Naive thymus-derived CD4-positive, alpha-beta T cell (primary cell): ENCODE measurements at places on chromosomes 12 and 14. TPM values are rescaled to one million over a fixed set of nuclear protein-coding genes. Genes with fewer than 3 reads are reported as not detected.

- H3K27ac ChIP-seq, result no peak overlapping the region
- H3K4me1 ChIP-seq, result no peaks in the 10 kb centered on the region
Observed at GRCh38 chr12:81084811-81085350, 7.0 kb downstream of the ACSS3 start.

DNA sequence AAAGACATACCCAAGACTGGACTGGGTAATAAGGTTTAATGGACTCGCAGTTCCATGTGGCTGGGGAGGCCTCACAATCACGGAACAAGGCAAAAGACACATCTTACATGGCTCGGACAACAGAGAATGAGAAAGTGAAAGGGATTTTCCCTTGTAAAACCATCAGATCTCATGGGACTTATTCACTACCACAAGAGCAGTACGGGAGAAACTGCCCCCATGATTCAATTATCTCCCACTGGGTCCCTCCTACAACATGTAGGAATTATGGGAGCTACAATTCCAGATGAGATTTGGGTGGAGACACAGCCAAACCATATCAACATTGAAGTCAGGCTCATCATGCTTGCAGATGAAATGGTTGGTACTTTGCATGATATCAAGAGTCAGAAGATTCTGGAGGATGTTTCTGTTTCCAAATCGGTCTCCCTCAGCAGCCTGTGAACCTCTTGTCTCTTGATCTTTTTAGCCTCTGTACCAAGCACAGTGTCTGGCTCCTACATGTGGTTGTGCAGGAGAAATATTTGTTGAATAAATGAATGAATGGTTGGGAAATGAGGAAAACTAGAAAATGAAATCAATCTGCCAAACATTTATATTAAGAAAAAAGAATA is 98.6 kb downstream of the VRK1 start:
- H3K27me3 ChIP-seq, result no peaks in the 10 kb centered on the region
- no peaks in the 10 kb centered on the region for H3K36me3 ChIP-seq
- no peaks in the 10 kb centered on the region for H3K4me1 ChIP-seq
- no peak overlapping the region for H3K4me3 ChIP-seq
- H3K27ac ChIP-seq, result no peak overlapping the region

GRCh38 chr12:127172861-127173260 is 1094.1 kb upstream of the TMEM132C start:
- no peak overlapping the region for H3K4me3 ChIP-seq
- H3K4me1 ChIP-seq, result no peaks in the 10 kb centered on the region
- H3K36me3 ChIP-seq, result no peaks in the 10 kb centered on the region
- no peaks in the 10 kb centered on the region for H3K27me3 ChIP-seq
- DNase-seq, result no peak

DNA sequence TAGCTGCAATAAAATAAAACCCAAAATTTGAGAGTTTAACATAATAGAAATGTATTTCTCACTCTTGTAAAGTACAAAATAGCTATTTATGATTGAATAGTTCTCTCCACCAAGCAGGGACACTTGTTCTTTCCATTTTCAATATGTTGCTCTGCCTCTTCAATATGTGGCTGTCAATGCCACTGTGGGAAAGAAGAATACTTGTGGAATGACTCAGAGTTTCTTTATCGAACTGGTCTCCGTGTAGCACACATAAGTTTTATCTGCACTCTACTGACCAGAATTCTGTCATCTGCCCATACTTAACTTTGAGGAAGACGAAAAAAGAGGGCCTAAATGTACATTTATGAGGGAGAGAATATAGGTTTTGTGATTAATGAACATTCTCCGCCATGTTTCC is 256.9 kb downstream of the ATXN7L3B start:
- DNase-seq, result no peak
- no peaks in the 10 kb centered on the region for H3K27me3 ChIP-seq
- H3K27ac ChIP-seq, result no peak overlapping the region
- H3K4me1 ChIP-seq, result no peaks in the 10 kb centered on the region
- H3K36me3 ChIP-seq, result no peaks in the 10 kb centered on the region

DNA sequence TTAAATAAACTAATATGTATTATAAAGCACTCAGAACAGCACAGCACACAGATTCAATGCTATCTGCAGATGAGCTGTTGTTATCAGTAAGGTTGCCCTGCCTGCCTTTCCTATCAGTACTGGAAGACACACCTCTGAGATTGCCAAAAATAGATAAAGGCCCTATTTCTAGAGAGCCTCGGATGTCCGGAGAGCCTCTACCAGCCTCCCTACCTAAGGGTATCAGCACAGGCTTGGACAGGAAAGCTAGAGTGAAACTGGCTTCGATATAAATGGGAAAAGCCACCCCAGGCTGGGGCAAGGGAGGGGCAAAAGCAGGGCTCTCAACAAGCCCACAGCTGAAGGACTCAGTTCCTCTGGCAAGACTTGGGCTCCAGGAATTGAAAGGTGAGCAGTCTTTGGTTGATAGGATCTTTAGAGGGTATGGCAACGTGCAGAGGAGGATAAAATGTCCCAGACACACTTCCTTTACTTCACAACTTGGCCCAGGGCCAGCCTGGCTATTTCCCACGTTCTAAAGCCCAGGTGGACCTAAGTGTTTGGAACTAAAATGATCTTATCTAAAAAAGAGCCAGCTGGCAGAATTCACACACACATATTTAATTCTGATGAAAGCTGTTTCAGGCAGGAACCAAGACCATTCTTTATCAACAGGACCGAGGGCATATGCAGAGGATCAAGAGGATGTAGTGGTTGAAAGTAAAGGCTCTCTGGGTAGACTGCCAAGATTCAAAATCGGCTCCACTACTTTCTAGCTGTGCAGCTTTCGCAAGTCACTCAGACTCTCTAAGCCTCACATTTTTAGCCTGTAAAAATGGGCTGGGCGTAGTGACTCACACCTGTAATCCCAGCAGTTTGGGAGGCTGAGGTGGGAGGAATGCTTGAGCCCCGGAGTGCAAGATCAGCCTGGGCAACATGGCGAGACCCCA is 37.8 kb upstream of the ITPR2 start:
- H3K4me1 ChIP-seq, result peaks cover 11% of the 10 kb centered on the region
- H3K36me3 ChIP-seq, result no peaks in the 10 kb centered on the region
- no peak overlapping the region for H3K27ac ChIP-seq
- H3K27me3 ChIP-seq, result no peaks in the 10 kb centered on the region
- no peak for DNase-seq
- no peak overlapping the region for H3K4me3 ChIP-seq

- no peak overlapping the region for H3K27ac ChIP-seq
- H3K36me3 ChIP-seq, result no peaks in the 10 kb centered on the region
- no peak overlapping the region for H3K4me3 ChIP-seq
- H3K27me3 ChIP-seq, result no peaks in the 10 kb centered on the region
Observed at GRCh38 chr14:97022741-97023140, 225.6 kb downstream of the VRK1 start.

GRCh38 chr12:26750531-26751175 is 82.3 kb downstream of the ITPR2 start:
- no peak overlapping the region for H3K4me3 ChIP-seq
- H3K4me1 ChIP-seq, result peaks cover 11% of the 10 kb centered on the region
- H3K27ac ChIP-seq, result no peak overlapping the region
- H3K27me3 ChIP-seq, result no peaks in the 10 kb centered on the region
- DNase-seq, result no peak

DNA sequence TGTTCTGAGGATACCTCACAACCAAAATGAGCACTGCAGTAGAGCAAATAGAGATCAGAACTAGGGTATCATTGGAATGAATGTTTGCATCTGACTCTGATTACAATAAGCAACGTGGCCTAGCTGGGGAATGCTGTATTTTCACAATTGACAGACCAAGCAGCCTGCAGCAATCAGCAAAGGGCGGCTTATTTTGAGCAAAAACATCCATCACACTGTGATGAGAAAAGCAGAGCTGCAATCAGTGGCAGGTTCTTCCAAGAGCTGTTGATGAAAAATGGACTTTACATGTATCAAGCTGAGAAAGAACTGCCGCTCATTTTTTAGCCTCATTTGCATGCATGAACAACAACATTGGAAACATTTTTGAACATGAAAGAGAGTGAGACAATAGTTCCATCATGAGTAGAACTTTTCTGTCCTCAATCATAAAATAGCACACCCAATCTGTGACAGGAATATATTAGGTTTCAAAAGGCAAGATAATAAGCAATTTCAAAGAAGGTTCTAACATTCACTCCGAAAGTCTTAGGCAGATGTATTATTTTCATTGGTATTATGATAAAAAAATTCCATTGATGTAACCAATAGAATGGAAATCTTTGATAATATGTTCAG is 249.7 kb upstream of the FBXO33 start:
- no peaks in the 10 kb centered on the region for H3K36me3 ChIP-seq
- no peak for DNase-seq
- H3K4me1 ChIP-seq, result no peaks in the 10 kb centered on the region
- no peak overlapping the region for H3K4me3 ChIP-seq
- H3K27me3 ChIP-seq, result no peaks in the 10 kb centered on the region
- no peak overlapping the region for H3K27ac ChIP-seq

- no peaks in the 10 kb centered on the region for H3K4me1 ChIP-seq
- no peaks in the 10 kb centered on the region for H3K36me3 ChIP-seq
- no peaks in the 10 kb centered on the region for H3K27me3 ChIP-seq
- no peak overlapping the region for H3K27ac ChIP-seq
- no peak for DNase-seq
- no peak overlapping the region for H3K4me3 ChIP-seq
Observed at GRCh38 chr12:49518914-49519573, 19.8 kb upstream of the KCNH3 start.

Gene TCL1B
- not detected for polyA plus RNA-seq

Gene CLEC1B
- not detected for polyA plus RNA-seq

Gene CTDSP2
- 110 TPM for polyA plus RNA-seq

Gene DRAM1
- 1.4 TPM for polyA plus RNA-seq

Gene CMA1
- polyA plus RNA-seq, result not detected

Gene C1QL4
- not detected for polyA plus RNA-seq

Gene RAB2B
- polyA plus RNA-seq, result 9.9 TPM
